ENCODE measurements at places on chromosomes 6 and 20.

GRCh38 chr6:40116832-40117231 is 182.6 kb upstream of the MOCS1 start:
- DNase-seq: no peak

DNA sequence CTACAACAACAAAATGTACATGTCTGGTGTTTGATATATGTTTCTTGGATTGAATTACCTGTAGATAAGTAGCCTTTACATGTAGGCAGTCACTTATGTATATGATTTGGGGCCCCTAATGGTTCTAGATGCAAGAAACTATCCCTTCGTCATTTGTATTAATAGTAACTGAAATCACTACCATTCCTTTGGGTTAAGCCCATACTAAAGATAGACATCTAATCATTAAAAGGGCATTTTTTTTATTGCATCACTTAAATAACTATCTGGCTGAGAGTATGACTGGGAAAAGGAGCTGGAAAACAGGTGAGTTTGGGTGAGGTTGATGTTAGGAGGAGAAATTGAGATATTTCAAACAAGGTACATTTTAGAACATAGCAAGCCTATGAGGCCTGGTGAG is 213.5 kb upstream of the PLN start:
- no peak for DNase-seq

- peak; percentile 42 for DNase-seq
These were observed 64.1 kb downstream of the KIZ start for GRCh38 chr20:21189761-21190523.

- DNase-seq: no peak
These were observed 39.3 kb downstream of the TENT5A start for GRCh38 chr6:81713205-81713604.

DNA sequence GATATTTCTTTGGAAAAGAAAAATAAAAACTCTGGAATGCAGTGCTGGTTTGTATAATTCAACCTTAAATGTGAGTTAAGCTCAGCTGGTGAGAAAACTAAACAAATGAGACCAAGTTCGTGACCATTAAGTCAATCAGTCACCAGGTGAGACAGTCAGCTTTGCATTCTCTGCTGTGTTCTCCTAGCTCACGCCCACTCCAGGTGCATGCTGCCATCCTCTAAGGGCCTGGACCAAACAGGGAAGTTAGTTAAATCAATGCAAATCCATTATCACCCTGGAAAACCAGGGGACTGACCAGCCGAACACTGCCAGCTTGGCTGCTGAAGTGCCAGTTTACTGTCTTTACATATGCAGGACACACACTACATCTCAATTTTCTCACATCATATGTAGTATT is 7.2 kb downstream of the TPBG start:
- no peak for DNase-seq

DNA sequence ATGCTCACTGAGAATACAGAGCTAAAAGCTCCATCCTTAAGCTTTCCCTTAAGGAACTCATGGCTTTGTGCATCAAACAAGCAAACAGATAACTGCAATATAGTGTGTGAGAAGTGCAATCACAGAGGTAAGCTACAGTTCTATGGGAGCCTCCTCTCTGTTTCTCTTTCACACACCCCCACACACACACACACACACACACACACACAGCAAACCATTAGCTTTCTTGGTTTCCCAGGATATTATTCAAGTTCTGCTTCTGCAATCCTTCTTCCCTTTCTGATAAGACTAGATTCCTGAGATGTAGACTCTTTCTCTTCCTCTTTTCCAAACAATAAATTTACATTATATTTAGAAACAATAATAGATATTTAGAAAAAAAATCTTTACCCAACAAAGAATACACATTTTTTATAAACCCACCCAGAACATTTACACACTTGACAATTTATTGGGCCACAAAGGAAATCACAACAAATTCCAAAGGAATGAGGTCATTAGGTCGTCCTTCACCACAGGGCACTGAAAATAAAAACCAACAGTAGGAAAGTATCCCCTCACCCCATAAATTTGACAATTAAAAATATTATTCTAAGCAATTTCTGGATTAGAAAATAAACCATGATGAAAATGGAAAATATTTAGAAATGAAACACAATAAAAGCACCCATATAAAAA is 9.3 kb upstream of the GFOD1 start:
- no peak for DNase-seq

DNA sequence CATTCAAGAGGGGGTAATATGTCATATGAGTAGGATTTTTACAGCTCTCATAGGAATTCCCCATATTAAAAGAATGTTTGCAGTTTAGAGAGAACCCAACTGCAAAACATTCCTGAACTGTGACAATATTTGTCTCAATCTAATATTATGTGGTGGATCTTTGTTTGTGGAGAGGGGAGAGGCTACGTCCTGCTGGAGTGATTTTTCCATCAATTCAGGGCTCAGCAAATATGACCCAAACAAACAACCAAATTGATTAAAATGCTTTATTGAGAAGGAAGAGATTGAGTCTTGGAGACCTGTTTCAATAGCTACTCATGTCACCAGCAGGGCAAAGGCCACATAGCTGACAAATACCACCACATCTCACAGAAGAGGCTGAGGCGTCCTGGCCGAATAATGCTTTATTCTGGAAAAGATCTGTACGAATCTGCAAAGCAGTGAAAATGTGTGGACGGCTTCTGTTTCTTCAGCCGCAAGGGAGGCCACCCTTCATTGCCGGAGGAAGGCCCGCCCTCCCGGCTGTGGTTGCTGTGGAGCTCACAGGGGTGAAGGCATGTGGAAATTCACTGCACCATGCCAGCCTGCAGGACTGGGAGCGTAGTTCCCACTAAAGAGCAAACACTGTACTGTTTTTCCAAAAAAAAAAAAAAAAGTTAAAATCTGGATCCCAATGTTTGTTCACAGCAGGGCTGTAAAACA is 89.7 kb upstream of the QKI start:
- DNase-seq: no peak

DNA sequence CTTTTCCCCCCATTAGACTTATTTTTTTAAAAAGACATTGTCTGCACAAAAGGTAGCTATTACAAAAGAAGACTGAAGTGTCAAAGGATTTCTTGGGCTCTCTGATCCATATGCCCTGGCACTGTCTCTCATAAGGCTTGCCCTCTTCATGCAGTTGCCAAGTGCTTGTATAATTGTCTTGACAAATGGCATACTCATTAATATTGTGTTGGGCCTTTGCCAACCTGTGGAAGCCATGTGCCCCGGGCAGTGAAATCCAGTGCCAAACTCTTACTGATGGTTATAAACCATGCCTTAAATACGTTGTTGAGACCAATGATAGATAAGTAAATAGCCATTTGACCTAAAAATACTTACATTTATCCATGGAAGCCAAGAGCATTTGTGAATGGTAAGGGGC is 98.1 kb downstream of the FARS2 start:
- no peak for DNase-seq

GRCh38 chr20:5720696-5721095 is 29.5 kb upstream of the SHLD1 start:
- no peak for DNase-seq

GRCh38 chr6:32191696-32192607 is 491 bp downstream of the GPSM3 start:
- DNase-seq: no peak

- DNase-seq: no peak
These were observed 14.5 kb upstream of the DNAAF9 start for GRCh38 chr20:3421985-3422384.

- no peak for DNase-seq
These were observed 8.6 kb downstream of the MAP3K5 start for GRCh38 chr6:136783495-136784270.

GRCh38 chr6:36533321-36533720 is 14.0 kb downstream of the STK38 start:
- DNase-seq: no peak

DNA sequence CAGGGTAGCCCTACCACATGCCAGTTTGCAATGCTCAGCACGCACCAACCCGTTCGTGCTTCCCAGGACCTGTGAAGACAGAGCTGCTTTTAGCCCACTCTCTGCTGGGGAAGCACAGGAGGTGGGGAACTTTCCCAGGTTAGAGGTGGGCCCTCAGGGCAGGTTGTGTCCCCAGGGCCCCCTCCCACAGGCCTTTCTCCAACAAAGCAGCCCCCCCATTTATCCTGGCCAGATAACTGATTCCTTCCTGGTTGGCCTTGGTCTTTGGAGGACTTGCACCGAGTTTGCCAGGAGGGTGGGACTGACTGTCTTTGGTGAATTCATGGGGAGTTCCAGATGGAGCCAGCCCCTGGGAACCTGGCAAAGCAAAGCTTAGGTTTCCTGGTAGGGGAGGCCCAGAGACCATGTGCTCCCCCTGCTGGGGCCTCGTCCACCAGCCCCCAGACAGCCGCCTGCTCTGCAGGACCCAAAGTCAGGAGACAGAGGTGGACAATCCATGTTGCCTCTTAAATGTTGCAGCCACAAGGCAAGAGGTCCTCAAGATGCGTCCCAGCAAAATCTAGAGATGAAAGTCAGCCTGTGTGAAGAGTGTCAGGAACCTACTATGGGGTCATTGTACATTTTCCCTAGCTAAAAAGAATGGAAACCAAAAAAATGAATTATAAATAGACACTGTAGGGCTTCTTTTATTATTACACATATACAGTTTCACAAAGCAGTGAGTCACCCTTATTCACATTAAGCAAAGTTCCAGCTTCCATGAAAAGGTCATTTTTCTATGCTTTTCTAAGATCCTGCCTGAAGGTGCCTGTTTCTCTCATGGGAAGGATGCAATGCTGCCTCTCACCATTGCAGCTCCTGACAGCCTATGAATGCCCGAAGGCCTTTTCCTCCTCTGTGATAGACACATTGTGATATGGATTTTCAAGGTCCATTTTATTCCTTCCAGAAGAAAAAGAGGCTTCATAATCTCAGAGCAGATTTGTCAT is 497.8 kb downstream of the PREX1 start:
- DNase-seq: peak; percentile 51

DNA sequence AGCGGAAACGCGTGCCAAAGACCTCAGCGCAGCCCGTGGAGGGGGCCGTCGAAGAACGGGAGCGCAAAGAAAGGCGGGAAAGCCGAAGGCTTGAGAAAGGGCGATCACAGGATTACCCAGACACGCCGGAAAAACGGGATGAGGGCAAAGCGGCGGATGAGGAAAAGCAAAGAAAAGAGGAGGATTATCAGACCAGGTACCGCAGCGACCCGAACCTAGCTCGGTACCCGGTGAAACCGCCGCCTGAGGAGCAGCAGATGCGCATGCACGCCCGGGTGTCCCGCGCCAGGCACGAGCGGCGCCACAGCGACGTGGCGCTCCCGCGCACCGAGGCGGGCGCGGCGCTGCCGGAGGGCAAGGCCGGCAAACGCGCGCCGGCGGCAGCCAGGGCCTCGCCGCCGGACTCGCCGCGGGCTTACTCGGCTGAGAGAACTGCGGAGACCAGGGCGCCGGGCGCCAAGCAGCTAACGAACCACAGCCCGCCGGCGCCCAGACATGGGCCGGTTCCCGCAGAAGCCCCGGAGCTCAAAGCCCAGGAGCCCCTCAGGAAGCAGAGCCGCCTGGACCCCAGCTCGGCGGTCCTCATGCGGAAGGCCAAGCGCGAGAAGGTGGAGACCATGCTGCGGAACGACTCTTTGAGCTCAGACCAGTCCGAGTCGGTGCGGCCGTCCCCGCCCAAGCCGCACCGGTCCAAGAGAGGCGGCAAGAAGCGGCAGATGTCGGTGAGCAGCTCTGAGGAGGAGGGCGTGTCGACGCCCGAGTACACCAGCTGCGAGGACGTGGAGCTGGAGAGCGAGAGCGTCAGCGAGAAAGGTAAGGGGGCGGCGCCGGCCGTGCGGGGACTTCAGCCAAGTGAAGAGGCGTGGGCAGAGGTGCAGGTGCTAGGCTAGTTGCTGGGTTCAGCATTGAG is 296.2 kb downstream of the RIMS1 start:
- peak; percentile 71 for DNase-seq

DNA sequence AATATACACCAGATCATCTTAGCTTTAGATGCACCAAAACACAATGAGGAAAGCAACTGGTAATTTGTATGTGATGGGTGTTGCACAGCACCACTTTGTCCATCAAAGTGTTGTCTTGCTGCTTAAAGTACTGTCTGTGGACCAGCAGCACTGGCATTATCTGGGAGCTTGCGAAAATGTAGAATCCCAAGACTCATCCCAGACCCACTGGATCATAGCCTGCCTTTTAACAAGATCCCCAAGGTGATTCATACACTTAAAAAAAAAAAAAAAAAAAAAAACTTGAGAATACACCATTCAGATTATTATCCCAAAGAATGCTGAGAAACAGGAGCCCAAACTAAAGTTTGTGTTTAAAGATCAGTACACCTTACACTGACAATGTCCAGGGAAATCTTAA is 123.4 kb downstream of the TASP1 start:
- DNase-seq: no peak

GRCh38 chr20:51628533-51629398 is 86.2 kb upstream of the NFATC2 start:
- no peak for DNase-seq

- DNase-seq: no peak
These were observed 243.9 kb upstream of the RUNX2 start for GRCh38 chr6:45084257-45084656.

DNA sequence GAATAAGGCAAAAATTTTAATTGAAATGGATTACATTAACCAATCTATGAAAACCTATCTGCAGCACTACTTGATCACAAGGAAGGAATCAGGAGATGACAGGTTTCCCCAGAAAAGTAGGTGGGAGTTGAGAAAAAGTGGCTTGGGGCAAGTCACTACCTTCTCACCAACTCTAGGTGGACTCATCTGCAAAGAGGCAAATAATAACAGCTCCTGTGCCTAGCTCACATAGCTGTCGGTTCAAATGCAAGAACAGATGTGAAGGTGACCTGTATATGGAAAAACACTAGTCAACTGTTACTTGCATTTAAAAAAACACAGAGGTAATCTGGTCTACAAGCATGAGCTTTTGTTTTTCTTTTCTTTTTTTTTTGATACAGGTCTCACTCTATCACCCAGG is 67.2 kb downstream of the POPDC3 start:
- no peak for DNase-seq

- DNase-seq: no peak
These were observed 6.0 kb downstream of the STMND1 start for GRCh38 chr6:17107863-17108262.

DNA sequence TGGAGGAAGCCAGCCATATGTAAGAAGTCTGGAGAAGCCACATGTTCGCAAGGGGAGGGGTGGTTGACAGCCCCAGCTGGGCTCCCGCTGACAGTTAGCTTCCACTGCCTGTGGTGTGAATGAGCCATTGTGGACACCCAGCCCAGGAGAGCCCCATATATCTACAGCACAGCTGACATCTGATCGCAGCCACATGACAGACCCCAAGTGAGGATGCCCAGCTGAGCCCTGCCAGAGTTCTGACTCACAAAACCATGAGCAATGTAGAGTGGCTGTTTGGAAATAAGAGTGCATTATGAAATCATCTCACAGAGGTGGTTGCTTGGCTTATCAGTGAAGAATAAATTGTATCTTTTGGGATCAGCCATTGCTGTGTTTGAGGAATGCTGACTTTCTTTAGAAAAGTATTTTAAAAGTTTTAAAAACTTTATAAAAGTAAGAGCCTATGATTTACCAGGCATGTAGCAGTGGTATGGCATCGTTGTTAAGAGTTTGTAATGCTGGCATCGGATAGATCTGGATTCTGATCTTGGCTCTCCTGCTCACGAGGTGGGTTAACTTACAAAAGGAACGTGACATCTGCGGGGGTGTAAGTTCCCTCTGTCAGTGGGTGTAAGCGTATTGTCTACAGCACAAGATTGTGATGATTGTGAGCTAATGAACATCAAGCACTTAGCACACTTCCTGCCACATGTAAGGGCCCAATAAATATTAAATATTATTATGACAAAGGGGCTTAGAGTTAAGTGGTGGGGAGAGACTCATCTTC is 24.1 kb downstream of the CFAP61 start:
- DNase-seq: no peak

- DNase-seq: no peak
These were observed 411.9 kb upstream of the SASH1 start for GRCh38 chr6:147930745-147931144.
